ENCODE measurements at places on chromosomes 7 and 10.

DNA sequence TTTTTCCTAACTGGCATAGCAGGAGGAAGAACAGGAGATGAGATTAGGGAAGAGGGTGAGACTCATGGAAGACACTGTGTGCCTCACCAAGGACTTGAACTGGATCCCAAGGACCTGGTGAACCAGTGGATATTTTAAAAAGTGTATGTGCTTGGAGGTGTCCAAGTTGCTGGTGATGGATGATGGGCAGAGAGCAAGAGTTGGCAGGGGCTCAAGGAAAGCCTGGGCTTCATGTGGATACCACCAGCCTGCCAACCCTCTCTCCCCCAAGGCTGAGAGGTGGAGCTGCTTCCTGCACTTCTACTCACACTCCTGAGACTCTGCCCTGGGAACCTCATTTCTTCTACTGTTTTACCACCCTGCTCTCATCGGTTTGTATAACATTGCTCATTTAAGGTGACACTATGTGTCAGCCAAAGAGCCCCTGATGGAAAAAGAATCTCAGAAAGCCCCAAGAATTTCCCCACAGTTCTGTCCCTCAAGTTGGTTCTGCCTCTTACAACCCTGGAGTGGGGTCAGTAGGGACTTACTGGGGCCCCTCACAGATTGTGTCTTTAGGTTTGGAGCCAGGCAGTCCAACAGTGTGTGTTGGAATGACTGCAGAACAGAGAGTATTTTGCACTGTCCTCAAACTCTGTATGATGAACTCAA lies 56.2 kb upstream of the PDCD4 start:
- no peak for DNase-seq

DNA sequence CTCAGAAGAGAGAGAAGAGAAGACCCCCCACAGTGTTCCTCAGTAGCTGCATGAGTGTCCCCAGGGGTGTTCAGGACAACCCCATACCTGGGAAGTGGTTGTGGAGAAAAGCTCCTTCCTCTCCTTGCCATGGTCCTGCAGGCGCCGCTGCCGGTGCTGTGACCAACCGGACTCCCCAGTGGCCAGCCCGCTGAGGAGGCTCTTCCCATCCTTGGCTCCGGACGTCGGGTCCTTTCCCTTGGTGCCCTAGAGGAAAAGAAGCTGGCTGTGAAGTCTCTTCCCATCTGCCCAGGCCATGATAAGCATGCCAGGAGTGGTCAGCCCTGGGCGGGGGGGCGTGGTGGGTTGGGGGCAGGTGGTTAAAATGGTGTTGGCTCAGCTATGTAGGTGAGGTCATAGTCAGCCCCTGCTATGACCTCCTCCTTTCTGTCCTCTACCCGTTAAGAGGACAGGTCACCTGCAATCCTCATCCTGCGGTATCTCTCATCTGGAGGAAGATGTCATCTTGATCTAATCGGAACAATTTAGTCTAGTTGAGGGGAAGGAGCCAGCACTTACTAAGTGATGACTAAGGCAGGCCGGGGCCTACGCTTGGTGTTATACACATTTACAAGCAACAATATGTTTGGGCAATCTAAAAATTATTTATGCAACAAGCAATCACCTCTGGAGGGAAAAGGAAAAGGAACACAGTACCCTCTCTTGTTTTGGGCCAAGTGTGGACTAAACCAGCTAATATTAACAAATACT lies 13.2 kb downstream of the WDR91 start:
- no peak for DNase-seq

- no peak for DNase-seq
Measured at GRCh38 chr7:12884856-12885440, 197.5 kb downstream of the ARL4A start.

- DNase-seq = no peak
Measured at GRCh38 chr10:89351412-89351779, 23.6 kb downstream of the IFIT3 start.

DNA sequence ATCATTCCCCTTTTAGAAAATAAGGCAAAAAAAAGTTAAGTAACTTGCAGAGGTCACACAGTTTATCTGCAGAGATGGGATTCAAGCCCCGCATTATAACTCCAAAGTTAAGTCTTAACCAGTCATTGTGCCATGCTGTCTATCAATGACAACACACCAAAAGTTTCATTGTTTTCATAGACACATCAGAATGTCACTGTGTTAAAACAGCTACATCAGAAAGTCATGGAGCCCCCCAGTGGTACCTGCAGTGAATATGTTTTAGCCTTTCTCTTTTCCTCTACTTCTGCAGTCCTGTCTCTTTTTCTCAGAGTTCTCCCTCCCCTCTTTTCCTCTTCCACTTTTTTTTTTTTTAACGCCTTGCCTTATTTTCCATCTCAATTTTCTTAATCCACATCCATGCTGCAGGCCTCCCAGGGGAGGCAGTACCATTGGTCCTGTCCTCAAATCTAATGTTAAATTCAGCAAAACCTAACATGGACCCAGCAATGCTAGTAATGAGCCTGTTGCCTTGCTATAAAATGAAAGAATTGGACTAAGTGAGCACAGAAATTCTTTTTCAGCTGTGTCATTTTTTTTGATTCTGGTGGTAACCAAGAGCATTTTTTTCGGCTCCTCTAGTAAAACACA lies 3.8 kb upstream of the NRCAM start:
- peak; percentile 69 for DNase-seq

GRCh38 chr7:1514407-1514806 lies 10.2 kb upstream of the INTS1 start:
- DNase-seq = no peak

- peak; percentile 71 for DNase-seq
Measured at GRCh38 chr7:75596727-75597614, 104.9 kb downstream of the SPDYE5 start.

DNA sequence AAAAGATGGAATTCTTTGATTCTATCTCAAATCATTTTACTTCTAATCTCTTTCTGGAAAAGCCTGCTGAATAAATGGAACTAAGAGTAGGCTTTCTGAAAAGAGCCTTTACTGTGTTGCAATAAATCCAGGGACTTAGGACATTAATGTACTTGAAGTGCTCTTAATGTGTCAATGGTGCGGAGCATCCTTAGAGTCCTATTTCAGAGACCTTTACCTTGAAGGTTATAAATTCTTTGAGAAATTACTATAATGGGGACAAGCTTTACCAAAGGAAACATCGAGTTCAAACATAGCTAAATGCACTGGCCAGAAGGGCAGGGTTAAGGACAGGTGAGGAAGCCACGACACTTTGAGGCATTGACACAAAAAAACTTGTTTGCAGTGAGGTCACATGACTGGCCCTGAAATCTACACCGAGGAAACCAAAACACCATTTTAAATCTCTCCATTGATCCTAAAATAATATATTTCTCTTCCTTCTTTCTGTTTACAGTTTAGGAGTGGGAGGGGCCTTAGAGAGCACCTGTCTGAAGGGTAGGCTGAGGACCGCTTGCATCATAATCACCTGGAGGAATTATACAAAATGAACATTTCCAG lies 48.1 kb upstream of the EXOC6 start:
- no peak for DNase-seq

- DNase-seq = no peak
Measured at GRCh38 chr10:986137-986825, 2.0 kb upstream of the GTPBP4 start.

DNA sequence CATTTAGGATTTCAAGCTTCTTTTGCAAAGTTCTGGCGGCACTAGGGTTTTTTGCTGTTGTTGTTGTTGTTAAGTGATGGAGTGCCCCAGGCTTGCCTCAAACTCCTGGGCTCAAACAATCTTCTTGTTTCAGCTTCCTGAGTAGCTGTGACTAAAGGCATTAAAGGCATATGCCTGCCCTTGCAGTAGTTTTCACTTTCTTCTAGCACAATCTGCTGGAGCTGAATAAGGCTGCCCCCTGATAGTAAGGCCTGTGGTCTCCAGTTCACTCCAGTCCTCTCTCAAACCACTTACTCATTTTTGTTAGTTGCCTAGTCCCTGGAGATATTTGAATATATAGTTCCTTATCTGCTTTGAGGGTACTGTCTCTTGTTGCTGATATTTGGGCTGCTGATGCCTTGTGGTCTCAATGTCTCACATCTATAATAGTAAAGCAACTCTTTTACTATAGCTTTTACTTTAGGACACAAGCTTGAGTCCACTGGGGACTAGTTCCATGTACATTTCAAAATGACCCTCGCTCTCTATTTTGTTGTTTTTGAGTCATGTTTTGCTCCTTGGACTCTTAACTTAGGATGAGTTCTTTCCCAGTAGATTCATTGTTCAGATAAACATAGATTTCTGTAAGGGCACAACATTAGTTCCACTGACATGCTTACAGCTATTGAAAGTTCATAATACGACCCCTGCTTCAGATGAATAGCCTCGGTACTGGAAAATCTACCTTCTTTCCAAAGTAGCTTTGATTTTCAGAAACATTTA lies 25.5 kb downstream of the PHF14 start:
- peak; percentile 26 for DNase-seq

GRCh38 chr10:28624351-28624750 lies 53.0 kb upstream of the BAMBI start:
- no peak for DNase-seq

DNA sequence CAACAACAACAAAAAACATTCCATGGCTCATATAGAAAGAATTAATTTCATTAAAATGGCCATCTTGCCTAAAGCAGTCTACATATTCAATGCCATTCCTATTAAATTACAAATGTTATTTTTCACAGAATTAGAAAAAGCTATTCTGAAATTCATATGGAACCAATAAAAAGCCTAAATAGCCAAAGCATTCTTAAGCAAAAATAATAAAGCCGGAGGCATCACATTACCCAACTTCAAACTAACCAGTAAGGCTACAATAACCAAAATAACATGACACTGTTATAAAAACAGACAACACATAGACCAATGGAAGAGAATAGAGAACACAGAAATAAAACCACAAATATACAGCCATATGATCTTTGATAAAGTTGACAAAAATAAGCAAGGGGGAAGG lies 330.4 kb downstream of the KIF20B start:
- no peak for DNase-seq

DNA sequence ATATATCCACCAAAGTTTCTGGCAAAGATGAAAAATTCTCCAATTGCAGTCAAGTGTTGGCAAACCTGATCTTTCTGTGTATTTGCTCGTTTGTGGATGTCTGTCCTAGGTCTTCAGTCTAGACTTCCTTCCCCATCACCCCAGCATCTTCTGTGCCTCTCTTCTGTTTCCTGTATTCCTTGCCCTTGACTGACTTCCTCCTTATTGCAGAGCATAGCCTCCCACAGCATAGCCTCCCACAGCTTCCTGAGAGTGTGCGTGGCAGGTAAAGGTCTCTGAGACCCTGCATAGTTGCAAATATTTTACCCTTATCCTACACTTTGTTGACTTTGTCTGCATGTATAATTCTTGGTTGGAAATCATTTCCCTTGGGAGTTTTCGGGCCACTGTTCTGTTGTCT lies 18.4 kb downstream of the SLC18A2 start:
- no peak for DNase-seq

- no peak for DNase-seq
Measured at GRCh38 chr10:88505680-88506215, 77.4 kb downstream of the RNLS start.

GRCh38 chr10:129973674-129974059 lies 9.6 kb upstream of the EBF3 start:
- DNase-seq = peak; percentile 35

- peak; percentile 74 for DNase-seq
Measured at GRCh38 chr10:116521424-116522290, 24.1 kb upstream of the PNLIP start.

DNA sequence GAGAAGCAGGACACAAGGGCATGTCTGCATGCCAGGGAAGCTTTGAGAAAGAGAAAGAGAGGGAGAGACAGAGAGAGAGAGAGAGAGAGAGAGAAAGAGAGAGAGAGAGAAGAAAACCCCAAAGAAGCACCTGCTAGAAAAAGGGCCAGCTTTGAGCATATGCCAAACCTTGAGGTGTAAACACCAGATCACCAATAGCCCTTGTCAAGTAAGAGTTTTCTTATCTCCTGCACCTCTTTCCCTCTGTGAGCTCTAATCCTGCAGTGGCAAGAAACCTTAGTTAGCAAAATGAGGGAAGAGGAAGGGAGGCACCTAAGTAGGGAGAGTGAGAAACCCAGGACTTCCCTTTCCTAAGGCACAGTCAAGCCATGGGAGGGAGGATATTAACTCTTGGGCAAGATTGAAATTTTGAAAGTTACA lies 11.3 kb upstream of the TRDMT1 start:
- no peak for DNase-seq

DNA sequence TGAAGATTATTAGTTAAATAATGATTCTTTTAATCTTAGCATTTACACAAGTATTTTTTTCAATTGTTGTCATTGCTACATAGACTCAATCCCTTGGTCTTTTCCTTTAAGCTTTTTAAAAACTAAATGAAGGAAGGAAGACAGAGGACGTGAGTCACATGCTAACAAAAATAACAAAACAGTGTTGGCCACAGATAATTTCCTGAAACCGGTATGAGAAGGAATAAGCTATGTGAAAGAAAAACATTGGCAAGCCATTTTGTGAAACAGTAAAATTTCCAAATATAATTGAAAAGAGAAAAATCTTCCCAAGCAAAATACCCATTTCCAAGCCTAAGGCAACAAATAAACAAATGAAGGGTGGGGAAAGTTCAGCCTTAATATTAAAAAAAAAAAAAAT lies 223.0 kb downstream of the AHR start:
- peak; percentile 34 for DNase-seq

DNA sequence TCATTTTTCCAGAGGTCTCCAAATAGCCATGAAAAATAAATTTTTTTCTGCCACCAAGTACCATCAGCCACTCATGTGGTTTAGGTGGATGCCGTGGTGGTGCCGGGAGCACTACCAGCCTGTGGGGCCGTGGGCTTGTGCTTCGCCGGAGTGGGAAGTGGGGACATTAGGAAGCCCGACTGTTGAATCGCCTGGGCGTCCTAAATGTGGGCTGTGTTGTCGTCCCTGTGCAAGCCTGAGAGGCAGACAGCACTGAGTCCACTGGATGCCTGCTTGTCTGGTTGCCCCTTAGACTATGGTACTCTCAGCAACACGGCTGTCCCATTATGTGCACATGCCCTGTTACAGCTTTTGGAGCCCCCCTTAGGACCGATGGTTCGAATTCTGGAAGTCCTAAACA lies 59.9 kb downstream of the MGMT start:
- DNase-seq = peak; percentile 47

GRCh38 chr10:98349508-98349922 lies 65.5 kb downstream of the PYROXD2 start:
- peak; percentile 97 for DNase-seq

DNA sequence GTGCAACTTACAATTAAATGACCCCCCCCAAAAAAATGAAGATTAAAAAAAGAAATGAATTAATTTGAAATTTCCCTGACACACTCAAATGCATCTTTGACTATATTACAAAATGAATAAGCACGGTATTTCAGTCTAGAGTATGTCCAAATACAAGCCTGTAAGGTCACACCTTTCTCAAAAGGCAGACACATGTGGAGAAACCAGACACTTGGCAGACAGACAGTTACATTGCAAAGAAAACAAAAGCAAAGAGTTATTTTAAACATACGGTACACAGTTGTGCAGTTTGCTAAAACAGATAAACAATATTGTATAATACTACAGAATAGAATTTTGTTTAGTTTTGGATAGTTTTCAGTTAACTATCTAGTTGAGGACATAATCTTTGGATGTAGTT lies 153.0 kb downstream of the ATE1 start:
- no peak for DNase-seq

DNA sequence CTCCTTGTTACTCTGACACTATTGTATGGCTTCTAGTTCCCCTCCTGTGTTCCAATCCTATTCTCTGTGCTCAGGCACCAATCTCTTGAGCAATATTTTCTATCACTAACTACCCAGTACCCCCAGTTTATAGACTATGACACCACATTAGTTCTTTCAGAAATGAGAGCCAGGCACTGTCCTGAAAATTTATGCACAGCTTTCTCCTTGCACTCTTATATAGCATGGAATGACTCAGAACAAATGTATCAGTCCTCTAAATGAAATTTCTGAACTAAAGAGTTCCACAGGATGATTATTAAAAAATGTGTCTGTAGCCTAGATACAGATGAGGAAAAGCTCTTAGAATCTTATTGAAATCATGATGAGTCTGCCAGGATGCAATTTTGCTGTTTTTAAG lies 489.9 kb downstream of the XPNPEP1 start:
- no peak for DNase-seq
